AG10803 (cell line): ENCODE measurements at places on chromosomes 2 and 18.

DNA sequence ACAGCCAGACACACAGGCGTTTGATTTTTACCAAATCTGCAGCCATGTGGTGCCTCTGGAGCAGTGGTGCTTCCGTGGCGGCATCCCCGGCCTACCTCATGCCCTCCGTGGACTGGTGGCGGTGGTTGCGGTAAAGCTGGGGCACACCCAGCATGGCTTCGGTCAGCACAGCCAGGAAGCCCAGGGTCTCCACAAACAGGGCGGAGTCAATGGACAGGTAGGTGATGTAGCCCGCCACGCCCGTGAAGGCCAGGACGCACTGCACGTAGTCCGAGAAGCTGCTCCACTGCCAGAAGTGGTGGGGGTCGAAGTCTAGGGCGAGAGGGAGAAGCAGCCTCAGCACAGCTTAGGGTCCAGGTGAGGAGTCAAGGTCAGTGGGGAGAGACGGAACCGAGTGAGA, 32.4 kb downstream of the SLC66A2 start:
- no peak for DNase-seq

DNA sequence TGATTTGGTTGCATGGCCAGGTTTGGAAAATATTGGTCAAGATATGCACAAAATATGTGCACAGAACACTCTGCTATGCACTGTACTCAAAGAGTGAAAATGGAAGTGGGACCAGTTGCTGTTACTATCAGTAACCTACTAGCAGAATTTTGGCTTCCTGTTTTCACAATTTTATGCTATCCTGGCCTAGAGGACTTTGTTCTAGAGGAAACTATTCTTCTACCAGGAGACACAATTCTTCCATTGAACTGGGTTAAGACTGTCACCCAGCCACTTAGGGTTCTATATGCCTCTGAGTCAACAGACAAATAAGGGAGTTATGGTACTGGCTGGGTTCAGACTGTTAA, 431.4 kb upstream of the DCC start:
- DNase-seq: no peak

- no peak for DNase-seq
Measured at GRCh38 chr2:68574202-68574791, 69.1 kb upstream of the PROKR1 start.

DNA sequence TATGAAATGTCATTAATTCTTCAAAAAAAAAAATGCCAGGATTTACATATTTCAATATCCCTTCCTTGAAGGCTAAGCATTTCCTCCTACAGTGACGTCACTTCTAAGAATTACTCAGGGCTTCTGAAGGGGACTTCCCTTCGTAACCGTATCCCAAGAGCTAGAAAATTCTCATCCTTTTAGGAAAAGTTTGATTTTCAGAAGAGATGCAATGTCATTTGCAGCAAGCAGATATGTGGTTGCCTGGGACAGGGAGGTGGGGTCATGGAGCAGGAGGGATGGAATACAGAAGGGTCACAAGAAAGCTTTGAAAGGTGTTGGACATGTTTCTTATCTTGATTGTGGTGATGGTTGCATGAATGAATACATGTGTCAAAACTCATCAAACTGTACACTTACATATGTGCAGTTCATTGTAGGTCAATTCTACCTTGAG, 97.0 kb upstream of the ATL2 start:
- no peak for DNase-seq

DNA sequence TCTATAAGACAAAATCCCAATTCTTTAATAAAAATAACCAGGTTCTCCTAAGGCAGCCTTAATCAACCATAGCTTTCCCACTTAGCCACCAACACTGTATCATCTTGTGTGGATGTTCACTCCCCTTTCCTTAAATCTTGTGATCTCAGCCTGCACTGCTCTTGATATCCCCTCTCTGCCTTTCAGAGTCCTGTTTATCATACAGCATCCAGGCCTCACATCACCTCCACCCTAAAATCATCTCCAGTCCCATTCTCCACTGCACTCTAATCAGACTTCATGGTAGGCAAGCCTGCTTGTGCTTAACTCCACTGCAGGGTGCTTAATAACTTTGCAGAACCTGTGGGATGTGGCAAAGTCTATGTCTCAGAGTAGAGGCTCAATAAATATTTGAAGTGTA, 18.8 kb downstream of the ARHGAP15 start:
- DNase-seq: no peak

GRCh38 chr2:159077869-159078268, 109.4 kb downstream of the TANC1 start:
- no peak for DNase-seq
